ENCODE measurements at places on chromosomes 1 and 21.

DNA sequence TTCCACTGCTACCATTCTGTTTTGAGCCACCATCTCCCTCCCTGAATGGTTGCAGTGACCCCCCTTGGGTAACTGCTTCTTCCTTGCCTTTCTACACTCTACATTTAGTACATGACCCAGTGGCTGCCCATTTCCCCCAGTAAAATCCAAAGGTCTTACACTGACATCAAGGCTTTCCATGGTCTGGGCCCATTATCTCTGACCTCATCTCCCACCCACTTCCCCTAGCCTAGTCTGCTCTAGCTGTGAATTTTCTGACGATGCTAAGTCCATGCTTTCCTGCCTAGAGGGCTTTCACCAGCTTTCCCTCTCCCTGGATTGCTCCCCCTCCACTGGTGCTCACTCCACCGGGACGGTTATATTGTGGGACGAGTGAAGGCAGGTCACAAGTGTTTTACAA is 219.2 kb downstream of the RYR2 start:
- no peak for DNase-seq

DNA sequence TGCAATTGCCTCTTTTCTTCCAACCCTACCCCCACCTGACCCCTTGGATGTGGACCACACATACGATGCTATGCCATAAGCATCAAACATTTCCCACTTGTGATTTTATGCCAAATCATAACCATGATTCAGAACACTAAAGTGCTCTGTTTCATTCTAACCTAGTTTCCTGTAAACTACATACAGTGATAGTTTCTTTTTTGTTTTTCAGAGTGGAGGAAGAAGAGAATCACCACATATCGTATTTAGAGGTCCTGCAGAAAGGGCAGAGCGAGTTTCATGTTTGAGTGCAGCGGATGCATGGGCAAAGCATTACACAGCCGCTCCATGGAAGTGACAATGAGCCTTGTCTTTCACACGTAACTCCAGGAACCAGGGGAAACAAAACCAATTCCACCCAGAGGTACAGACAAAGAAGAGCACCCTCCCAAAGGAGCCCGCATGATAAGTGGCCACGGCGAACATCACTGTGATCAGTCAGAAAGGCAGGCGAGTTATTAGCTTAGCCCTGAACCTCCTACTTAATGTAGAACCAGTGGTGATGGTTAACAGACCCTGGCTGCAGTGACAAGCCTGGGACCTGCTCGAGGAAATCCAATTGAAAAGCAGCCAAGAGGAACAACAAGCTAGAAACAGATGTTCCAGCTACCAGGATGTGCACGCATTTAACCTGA is 64.0 kb upstream of the ZNF281 start:
- DNase-seq = no peak

DNA sequence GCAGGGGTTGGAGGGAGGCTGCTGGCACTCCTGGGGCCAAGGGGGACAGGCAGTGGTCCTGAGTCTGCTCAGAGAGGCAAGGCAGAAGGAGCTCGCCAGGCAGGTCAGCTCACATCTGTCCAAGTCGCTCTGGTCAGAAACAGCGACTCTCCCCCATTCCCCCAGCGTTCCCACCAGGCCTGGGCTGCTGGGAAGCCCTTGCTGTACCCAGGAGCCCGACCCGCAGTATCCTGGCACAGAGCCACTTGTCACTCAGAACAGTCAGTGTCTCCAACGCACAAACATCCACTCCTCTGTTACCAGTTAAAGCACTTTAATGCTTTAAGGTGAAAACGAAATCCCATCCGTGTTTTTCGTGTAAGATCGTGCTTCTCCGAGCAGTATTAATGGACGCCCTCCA is 16.6 kb upstream of the CCDC27 start:
- no peak for DNase-seq

GRCh38 chr1:116203920-116204319 is 92.7 kb downstream of the MAB21L3 start:
- DNase-seq = no peak

GRCh38 chr1:60257531-60257930 is 184.0 kb upstream of the C1orf87 start:
- no peak for DNase-seq

DNA sequence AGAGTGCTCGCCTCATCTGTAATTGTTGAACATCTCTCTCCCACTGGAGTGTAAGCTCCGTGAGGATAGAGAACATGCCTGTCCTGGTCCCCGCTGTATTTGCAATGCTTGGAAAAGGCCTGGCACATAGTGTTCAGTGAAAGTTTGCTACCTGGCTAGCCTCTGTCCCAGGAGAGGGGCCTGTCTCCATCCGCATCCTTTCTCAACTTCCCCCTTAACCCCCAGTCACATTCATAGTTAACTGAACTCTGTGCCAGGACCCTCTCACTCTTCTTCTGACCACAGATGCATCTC is 15.2 kb downstream of the SPOCD1 start:
- no peak for DNase-seq
